ENCODE measurements at places on chromosomes 7 and 10.

- no peak for DNase-seq
Observed at GRCh38 chr7:27808626-27809025, 68.7 kb downstream of the TAX1BP1 start.

GRCh38 chr10:123878666-123879303 is 12.8 kb downstream of the CPXM2 start:
- no peak for DNase-seq

GRCh38 chr10:125169915-125170314 is 9.6 kb upstream of the CTBP2 start:
- no peak for DNase-seq

DNA sequence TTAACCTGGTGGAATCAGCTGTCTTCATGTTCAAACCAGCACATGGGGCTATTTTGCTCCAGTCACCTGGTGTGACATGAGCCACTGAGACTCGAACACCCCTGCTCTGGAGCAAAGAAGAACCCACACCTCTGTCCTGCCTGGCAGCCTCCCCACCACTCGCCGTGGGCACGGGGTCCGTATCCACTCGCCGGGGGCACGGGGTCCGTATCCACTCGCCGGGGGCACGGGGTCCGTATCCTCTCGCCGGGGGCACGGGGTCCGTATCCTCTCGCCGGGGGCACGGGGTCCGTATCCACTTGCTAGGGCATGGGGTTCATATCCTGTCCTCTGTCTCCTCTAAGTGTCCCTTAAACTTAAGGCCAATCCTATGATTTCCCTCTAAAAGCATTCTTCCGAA is 558.7 kb downstream of the PTPRN2 start:
- DNase-seq: no peak

- DNase-seq: no peak
Observed at GRCh38 chr7:99840136-99840869, 12.5 kb downstream of the CYP3A43 start.

- DNase-seq: no peak
Observed at GRCh38 chr7:1087952-1088920, at the start of gene GPER1. Gene GPER1 (plus strand): TSS chr7:1088113. CDS start chr7:1091729, 3,616 bp downstream.

- peak; percentile 52 for DNase-seq
Observed at GRCh38 chr10:121668314-121669027, 70.2 kb upstream of the FGFR2 start.

GRCh38 chr7:8251195-8251594 is 10.8 kb downstream of the ICA1 start:
- DNase-seq: no peak

GRCh38 chr7:82286096-82286797 is 157.3 kb downstream of the CACNA2D1 start:
- no peak for DNase-seq

DNA sequence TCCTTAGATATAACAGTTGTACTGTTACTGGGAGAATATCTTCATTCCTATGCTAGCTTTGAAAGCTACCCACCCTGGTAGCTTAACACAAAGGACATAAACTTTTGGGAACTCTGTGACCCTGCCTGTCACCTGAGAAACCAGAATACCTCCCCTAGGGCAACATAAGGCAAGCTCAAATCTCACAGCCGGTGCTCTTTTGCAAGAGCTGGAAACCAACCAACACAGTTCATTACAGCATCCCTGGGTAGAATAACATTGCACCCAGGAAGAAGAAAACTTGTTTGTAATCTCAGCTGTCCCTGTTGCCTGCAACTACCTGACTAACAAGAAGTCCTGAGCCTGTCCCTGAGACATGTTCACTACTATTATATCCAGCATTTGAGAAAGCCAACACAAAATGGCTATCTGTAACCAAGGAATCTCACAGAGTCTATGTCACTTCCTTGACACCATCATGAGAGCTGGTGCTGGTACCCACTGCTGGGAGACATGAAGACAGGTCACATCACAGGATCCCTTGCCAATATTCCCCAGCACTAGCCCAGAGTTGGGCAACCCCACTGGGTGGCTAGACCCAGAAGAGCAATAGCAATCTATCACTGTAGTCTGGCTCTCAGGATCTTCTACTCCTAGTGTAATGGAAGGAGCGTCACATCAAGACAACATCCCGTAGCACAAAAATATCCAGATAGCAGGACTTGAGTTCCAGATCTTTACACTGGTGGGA is 31.3 kb downstream of the AKR1C3 start:
- DNase-seq: no peak

DNA sequence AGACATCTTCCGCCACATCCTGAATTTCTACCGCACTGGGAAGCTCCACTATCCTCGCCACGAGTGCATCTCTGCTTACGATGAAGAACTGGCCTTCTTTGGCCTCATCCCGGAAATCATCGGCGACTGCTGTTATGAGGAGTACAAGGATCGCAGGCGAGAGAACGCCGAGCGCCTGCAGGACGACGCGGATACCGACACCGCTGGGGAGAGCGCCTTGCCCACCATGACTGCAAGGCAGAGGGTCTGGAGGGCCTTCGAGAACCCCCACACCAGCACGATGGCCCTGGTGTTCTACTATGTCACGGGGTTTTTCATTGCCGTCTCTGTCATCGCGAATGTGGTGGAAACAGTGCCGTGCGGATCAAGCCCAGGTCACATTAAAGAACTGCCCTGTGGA is 1.9 kb downstream of the KCND2 start:
- DNase-seq: no peak

GRCh38 chr7:3649250-3649649 is 348.2 kb downstream of the SDK1 start:
- DNase-seq: no peak

- no peak for DNase-seq
Observed at GRCh38 chr7:41702635-41703371, at the start of gene INHBA. Gene INHBA (minus strand): TSS chr7:41703090. CDS start chr7:41700374, 2,716 bp downstream.

GRCh38 chr10:21764466-21765189 is 230.6 kb downstream of the MLLT10 start:
- no peak for DNase-seq

DNA sequence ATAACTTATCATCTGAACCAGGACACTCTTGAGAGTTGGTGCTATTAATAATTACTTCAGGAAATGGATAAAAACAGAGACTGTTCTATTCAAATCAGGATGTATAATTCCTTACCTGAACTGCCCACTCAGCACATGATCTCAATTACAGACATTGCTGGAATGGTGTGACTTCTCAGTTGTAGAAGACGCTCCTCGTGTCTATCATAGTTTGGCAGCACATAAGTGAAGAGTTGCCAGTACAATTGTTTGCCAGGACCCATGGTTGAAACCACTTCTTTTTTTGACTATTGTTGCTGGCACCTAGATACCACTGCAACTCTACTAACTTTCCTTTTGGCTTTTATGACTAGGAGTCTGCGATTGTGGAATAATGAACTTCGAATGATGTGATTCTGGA is 105.4 kb downstream of the ZNF365 start:
- no peak for DNase-seq

DNA sequence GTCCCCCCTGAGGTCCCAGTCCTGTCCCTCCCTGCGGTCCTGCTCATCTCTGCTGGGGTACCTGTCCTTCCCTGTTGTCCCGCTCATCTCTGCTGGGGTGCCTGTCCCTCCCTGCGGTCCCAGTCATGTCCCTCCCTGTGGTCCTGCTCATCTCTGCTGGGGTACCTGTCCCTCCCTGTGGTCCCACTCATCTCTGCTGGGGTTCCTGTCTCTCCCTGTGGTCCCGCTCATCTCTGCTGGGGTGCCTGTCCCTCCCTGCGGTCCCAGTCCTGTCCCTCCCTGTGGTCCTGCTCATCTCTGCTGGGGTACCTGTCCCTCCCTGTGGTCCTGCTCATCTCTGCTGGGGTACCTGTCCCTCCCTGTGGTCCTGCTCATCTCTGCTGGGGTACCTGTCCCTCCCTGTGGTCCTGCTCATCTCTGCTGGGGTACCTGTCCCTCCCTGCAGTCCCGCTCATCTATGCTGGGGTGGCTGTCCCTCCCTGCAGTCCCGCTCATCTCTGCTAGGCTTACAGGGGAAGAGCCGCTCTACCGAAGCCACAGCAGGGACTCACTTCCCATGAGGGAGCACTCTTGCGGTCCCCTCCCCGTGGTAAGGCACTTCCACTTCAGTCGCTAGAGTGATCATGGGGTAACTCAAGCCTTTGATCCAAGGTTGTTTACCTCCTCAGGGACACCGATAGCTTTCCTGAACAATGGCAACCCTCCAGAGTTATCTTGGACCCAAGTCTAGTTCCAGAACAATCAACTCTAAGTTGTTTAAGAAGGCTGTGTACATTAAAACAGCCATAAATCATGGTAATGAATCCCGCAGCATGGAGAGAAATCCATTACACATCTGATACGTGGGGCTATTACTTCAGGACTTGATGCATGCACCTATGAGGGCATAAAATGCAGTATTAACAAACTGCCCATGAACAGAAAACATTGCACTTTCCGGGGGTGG is 46.8 kb upstream of the MNX1 start:
- DNase-seq: no peak

DNA sequence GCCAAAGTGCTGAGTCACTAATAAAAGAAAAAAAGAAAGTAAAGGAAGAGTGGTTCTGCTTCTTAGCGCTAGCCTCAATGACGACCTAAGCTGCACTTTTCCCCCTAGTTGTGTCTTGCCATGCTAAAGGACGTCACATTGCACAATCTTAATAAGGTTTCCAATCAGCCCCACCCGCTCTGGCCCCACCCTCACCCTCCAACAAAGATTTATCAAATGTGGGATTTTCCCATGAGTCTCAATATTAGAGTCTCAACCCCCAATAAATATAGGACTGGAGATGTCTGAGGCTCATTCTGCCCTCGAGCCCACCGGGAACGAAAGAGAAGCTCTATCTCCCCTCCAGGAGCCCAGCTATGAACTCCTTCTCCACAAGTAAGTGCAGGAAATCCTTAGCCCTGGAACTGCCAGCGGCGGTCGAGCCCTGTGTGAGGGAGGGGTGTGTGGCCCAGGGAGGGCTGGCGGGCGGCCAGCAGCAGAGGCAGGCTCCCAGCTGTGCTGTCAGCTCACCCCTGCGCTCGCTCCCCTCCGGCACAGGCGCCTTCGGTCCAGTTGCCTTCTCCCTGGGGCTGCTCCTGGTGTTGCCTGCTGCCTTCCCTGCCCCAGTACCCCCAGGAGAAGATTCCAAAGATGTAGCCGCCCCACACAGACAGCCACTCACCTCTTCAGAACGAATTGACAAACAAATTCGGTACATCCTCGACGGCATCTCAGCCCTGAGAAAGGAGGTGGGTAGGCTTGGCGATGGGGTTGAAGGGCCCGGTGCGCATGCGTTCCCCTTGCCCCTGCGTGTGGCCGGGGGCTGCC is at the start of gene IL6:
Gene IL6 (plus strand): TSS at position 294 of the 807 bp plus-strand sequence. CDS start 63 bp downstream, at position 357.
- peak; percentile 84 for DNase-seq

- DNase-seq: no peak
Observed at GRCh38 chr10:130997267-130998045, 314.1 kb downstream of the TCERG1L start.

GRCh38 chr10:34200355-34200901 is 614.7 kb downstream of the PARD3 start:
- peak; percentile 38 for DNase-seq

DNA sequence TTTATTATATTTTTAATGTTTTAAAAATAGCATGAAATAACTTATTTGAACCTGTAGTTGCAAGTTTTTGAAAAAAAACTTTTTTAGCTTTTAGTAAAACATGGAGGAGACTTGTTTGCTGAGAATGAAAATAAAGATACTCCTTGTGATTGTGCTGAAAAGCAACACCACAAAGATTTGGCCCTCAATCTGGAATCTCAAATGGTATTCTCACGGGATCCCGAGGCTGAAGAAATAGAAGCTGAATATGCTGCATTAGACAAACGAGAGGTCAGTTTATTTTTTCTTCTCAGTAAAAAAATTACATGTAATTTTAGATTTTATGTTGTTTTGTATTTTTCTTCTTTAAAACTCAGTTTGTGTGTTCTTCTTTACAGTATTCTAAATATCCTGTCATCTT is 73.5 kb downstream of the ANKIB1 start:
- DNase-seq: no peak

DNA sequence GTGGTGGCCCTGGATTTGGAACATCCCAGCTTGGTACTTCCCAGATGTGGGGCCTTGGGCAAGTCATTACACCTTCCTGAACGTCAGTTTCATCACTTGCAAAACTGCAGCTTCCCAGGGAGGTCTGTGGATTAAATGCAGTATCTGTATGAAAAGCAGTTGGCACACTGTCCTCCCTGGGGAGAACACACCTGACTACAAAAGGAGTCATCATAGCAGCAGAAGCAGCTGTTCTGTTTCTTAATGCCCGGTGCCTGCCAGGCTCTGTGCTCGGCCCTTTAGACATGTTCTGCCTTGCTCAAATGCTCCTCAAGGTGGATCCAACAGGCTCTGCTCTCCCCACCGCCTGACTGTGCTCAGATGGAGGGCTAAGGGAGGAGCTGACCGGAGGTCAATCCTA is 31.0 kb downstream of the CDCA7L start:
- DNase-seq: no peak

- DNase-seq: no peak
Observed at GRCh38 chr7:157494506-157495176, 157.8 kb downstream of the DNAJB6 start.

- peak; percentile 53 for DNase-seq
Observed at GRCh38 chr7:139034855-139035585, 822 bp downstream of the ZC3HAV1L start.

DNA sequence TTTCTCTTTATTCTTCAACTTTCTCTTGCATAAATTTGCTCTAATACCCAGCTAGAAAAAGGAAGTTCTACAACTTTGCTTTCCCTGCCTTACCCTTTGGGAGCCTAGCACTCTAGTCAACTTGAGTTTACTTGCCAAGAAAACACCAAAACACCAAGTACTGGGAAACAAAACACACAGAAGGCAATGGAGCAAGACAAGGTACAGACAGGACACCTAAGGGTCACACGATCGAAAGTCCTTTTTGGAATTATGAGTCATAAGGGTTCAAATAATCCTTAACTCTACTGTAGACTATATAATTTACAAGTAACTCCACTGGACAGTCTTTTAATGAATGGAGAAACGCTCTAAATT is 42.6 kb upstream of the ANAPC16 start:
- no peak for DNase-seq

- no peak for DNase-seq
Observed at GRCh38 chr7:65832281-65832680, 40.6 kb upstream of the VKORC1L1 start.

DNA sequence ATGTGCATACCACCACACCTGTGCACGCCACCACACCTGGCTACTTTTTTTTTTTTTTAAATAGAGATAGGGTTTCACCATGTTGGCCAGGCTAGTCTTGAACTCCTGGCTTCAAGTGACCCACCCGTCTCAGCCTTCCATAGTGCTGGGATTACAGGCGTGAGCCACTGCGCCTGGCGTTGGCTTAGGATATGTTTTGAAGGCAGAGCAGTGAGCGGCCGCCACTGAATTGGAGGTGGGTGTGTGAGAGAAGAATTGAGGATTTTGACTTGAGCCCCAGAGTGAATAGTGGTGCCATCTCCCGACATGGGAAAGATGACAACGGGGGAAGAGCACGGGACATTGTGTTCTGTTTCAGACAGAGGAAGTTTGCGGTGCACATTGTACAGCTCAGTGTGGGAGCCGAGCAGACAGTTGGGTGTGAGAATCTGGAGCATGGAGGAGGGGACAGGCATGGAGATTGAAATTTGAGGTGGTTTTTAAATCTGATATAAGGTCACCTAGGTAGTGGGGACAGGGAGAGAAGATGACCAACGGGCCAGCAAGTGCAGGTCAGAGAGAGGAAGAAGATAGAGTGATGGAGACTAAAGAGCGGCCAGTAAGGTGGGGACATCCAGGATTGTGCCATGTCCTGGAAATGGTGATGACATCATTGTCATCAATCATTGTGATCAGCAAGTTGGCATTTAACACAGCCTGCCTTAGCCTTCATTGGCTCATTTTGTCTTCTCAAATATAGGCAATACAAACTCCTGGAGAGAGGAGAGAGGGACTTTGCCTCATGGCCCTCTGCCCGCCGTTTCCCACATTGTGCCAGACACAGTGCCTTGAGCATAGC is 35.8 kb downstream of the VWA2 start:
- no peak for DNase-seq

Data from COR-L47 (cell line).